ENCODE measurements at places on chromosomes 13 and 19.

- DNase-seq: peak; percentile 74
These were observed 8.4 kb upstream of the BCAM start for GRCh38 chr19:44800461-44800860.

- no peak for DNase-seq
These were observed 2.2 kb downstream of the BST2 start for GRCh38 chr19:17402982-17403855.

DNA sequence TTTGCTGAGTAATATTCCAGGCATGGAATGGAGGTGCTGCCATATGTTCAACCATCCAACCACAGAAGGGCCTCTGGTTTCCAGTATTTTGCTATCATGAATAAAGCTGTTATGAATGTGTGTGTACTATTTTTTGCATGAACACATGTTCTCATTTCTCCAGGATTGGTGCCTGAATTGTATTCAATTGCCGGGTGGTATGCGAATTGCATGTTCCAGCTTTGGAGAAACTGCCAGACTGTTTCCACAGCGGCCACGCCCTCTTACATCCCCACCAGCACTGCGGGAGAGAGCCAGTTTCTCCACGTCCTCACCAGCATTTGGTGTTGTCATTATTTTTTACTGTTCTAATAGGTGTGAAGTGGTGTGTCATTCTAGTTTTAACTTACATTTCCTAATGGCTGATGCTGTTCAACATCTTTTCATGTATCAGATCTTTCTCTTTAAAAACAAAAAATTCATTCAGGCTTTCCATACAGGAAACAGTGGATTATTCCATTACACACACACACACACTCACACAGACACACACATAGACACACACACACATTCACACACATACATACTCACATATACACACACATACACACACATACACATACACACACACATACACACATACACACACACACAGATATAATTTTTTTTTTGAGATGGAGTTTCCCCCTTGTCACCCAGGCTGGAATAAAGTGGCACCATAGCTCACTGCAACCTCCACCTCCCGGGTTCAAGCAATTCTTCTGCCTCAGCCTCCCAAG lies 154.1 kb downstream of the PTPRS start:
- DNase-seq: no peak

DNA sequence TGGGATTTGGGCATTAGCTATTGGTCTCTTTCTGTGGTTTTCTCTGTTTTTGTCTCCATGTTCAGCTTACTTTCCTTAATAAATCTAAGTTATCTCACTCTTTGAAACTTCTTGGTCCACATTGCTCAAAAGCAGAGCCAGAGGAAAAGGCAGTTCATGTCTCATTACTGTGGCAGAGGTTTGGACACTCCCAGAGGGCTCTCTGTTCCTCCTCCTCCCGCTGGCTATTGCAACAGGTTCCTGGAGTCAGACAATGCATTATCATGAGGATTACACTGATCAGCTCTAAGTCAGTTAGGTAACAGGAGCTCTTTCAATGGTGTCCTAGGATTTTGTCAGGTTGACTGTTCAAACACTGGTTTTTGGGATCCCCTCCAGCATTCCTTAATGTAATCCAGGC lies 298.8 kb downstream of the NDFIP2 start:
- no peak for DNase-seq

GRCh38 chr19:50728084-50728737 lies 5.0 kb downstream of the CLEC11A start:
- no peak for DNase-seq

DNA sequence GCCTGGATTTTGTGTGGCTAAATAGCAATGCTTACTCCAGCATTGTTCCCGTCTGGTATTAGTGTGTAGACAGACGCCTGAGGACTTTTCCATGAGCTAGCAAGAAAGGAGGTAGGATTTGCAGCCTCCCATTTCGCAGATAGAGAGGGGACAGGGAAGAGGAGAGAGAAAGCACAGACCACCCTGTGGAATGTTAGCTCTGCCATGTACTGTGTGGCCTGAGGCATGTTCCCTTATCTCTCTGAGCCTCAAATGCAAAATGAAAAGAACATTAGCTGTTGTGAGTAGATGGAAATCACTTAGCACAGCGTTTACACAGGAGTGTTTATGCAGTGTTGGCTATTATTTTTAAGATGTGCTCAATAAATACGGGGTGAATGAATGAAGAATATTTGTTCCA lies 45.5 kb downstream of the OLFM4 start:
- no peak for DNase-seq

GRCh38 chr13:20711301-20712044 lies 8.0 kb downstream of the IL17D start:
- no peak for DNase-seq

DNA sequence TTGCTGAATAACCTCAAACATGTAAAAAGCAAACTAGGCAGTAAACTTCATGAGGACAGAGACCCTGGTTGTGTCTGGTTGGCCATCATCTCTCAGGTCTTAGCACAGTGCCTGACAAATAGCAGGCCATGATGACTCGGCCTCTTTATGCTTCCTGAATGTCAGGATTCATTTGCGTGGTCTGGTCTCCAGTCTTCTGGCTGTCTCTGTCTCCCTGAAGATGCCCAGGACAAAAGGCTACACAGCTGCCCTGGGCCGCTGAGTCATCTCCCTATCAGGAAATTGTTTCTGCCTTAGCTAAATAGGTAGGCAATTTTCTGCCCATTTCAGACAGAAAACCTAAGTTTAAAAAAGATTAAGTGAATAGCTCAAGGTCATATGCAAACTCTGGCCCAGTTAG lies 84.1 kb upstream of the FNDC3A start:
- DNase-seq: no peak

DNA sequence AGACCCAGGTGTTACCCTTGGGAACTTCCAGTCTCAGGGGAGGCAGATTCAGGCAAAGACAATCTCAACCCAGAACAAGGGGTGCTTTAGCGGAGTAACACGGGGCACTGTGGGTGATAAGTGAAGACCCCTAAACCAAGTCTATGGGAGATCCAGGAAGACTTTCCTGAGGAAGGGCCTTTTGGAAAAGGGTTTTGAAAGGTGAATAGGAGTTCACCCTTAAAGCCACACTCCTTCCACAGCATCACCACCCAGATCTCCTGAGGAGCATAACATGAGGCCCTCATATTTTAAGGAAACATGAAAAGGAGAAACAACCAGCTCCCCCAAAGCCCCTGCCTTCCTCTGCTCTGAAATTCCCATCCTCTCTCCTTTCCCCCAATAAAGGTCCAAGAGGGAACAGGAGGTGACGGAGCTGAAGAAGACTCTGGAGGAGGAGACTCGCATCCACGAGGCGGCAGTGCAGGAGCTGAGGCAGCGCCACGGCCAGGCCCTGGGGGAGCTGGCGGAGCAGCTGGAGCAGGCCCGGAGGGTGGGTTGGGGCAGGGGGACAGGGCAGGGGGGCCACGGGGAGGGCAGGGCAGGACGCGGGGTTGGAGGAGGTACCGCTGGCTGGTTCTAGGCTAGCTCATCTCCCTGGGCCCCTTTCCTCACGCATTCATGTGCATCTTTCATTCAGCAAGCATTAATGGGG lies 52.7 kb downstream of the KCNC3 start:
- DNase-seq: no peak

GRCh38 chr19:19034204-19034624 lies 811 bp downstream of the ARMC6 start:
- peak; percentile 82 for DNase-seq

DNA sequence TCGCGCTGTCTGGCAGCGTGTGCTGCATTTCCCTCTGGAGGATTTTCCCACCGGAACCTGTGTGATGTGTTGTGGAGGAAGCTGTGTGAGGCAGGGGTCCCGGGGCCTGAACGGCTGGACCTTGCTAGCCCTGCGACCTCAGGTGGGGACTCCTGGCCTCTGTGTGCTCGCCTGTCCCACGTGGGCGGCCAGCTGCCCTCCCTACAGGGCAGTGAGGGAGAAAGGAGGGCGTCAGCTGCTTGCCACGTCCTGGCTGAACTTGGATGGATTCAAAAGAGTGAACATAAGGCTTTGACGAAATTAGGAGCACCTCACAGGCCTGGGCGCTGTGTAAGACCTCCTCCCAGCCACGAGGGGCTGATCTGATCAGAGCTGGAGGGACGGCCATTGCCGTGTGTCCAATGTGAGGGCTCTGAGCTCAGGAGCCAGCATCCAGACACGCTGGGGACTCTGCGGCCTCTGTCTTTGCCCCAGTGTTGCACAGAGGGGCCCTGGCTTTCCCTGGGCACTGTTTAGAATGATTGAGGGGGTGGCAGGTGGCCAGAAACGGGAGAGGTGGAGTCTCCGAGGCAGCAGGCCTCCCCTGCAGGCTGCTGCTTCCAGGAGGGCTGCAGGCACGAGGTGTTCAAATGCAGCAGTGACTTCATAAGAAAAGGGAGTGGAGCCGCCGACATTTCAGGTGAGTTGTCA lies 13.0 kb downstream of the TFDP1 start:
- no peak for DNase-seq

- DNase-seq: no peak
These were observed 60.0 kb downstream of the RASA3 start for GRCh38 chr13:114072421-114072820.

GRCh38 chr13:42745655-42746054 lies 35.7 kb upstream of the FAM216B start:
- no peak for DNase-seq

DNA sequence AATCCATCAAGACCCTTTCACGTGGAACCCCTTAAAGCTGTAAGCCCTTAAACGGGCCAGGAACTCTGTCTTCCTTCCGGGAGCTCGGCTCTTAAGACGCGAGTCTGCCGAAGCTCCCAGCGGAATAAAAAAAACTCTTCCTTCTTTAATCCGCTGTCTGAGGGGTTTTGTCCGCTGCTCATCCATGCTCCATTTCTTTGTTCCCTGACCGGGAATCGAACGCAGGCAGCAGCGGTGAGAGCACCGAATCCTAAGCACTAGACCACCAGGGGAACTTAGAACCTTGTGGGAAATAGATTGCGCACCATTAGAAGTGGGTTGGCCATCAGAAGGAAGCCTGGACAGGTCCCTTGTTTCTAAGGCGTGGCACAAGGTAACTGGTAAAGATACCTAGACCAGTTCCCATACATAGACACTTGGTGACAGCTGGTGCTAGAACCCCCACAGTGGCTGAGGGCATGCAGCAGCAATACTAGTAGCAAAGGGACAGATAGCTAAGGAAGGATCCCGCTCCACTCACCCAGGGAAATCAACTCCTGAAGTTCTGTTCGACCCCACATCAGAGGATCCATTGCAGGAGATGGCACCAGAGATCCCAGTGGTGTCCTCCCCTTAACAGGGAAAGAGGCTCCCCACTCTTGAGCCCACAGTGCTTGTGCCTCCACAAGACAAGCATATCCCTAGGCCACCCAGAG lies 1.5 kb upstream of the RGCC start:
- DNase-seq: no peak

DNA sequence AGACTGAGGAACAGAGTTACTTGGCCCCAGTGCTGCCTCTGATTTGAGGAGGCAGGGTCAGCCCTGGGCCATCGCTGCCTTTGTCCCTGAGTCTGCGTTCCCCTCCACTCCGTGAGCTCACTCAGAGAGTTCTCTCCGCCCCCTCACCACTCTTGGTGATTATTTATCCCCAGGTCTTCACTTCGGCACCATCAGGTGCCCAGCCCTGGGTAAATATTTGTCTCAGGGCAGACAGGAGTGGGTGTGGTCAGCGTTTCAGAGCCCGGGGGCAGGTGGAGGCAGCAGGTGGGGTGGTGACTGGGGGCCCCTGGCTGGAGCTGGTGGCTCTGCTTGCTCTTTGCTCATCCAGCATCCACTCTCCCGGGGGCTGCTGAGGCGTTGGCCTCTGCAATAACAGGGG lies 20.6 kb downstream of the PPP1R37 start:
- DNase-seq: no peak

DNA sequence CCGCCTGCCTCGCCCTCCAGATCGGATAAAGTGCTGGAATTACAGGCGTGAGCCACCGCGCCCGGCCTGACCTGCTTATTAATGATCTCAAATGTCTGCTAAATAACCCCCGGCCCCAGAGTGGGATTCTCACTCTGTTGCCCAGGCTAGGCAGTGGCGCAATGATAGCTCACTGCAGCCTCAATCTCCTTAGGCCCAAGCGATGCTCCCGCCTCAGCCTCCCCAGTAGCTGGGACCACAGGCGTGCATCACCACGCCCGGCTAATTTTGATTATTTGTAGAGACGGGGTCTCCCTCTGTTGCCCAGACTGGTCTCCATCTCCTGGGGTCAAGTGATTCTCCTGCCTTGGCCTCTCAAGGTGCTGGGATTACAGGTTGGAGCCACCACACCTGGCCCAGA lies 626 bp upstream of the ATP5F1D start:
- no peak for DNase-seq

DNA sequence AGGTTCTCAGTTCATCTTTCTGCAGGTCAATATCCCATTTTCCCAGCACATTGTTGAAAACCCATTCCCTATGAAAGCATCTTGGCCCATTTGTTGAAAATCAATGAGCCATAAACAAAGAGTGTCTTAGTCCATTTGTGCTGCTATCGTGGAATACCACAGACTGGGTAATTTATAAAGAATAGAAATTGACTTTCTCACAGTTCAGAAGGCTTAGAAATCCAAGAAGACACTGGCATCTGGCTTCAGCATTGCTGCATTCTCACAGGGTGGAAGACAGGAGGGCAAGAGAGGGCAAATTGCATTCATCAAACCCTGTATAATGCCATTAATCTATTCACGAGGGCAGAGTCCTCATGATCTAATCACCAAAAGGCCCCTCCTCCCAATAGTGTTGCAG lies 34.1 kb downstream of the ZNF823 start:
- DNase-seq: no peak

DNA sequence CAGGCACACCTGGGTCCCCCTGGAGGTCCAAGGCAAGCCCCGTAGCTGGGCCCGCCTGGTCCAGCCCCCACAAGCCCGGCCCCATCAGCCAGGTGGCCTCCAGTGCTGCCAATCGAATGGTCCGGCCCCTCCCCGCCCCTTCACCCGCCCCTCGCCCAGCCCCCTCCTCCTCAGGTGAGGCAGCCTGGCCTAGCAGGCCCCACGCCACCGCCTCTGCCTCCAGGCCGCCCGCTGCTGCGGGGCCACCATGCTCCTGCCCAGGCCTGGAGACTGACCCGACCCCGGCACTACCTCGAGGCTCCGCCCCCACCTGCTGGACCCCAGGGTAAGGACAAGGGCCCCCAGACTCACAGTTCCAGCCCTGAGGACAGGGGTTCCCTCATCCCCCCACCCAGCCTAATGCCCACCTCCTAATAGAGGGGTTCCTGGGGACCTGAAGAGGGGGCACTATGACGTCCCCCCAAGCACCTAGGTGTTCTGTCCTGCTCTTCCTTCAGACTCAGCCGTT lies at the start of gene HPN:
Gene HPN (plus strand): TSS at position 174 of the 508 bp plus-strand sequence. CDS start 786 bp downstream, outside the sequence.
- no peak for DNase-seq

GRCh38 chr19:29666578-29667386 lies 1.5 kb downstream of the PLEKHF1 start:
- peak; percentile 63 for DNase-seq
